ENCODE measurements at places on chromosomes 3 and 15.

GRCh38 chr15:66008940-66009562 is 139.8 kb downstream of the RAB11A start:
- DNase-seq, result no peak

DNA sequence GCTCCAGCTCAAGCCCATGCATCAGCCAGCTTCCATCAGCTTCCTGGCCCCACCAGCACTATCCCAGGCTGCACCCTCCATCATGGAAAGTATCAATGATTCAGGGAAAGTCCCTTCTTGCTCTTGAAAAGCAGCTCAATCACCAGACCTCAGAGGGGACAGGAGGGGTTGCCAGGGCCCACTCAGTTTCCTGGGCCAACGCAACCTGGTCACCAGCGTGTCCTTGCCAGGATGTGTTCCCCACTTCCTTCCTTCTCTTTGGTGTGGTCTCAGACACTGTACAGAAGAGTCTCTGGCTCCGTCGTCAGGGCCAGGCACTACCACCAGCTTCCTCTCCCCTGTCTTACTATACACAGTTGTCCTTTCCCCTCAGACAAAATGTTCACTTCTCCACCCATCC is 3.0 kb downstream of the HDC start:
- no peak for DNase-seq

GRCh38 chr15:63544258-63545026 is 40.0 kb downstream of the USP3 start:
- DNase-seq, result no peak

DNA sequence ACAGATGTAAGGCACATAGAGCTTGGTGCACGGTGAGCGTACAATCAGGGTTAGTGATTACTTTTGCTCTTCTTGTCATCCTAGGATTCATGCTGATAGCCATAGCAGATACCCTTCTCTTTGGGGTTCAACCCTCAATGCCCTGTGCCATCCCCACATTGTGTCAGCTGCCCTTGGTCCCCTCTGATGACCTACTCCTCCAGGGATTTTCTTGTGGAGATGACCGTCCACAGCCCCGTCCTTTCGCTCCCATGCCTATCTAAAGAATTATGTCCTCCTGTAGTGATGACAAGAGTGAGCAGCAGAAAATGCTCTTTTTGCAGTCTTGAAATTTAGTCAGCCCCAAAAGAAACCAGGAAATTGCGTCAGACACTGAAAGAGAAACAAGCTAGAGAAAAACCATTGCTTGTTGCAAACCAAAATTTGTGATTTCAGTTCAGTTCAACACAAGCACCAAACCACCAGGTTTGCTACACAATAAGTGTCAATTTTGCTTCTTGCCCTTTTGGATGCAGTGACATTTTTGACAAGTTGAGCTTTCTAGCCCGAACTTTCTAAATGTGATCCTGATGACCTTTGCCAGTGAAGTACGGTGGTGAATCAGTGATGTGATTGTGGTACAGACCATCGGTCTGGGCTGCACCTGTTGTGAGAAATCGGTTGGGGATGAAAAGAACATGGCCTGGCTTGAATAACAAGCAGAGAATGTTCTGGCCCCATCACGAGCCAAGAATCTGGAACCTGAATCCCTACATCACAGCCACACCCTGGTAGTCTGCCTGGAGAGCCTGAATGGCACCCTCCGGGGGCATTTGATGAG is 41.3 kb downstream of the CMTM7 start:
- DNase-seq, result no peak

- no peak for DNase-seq
Measured at GRCh38 chr3:55489798-55490132, 2.7 kb upstream of the WNT5A start.

DNA sequence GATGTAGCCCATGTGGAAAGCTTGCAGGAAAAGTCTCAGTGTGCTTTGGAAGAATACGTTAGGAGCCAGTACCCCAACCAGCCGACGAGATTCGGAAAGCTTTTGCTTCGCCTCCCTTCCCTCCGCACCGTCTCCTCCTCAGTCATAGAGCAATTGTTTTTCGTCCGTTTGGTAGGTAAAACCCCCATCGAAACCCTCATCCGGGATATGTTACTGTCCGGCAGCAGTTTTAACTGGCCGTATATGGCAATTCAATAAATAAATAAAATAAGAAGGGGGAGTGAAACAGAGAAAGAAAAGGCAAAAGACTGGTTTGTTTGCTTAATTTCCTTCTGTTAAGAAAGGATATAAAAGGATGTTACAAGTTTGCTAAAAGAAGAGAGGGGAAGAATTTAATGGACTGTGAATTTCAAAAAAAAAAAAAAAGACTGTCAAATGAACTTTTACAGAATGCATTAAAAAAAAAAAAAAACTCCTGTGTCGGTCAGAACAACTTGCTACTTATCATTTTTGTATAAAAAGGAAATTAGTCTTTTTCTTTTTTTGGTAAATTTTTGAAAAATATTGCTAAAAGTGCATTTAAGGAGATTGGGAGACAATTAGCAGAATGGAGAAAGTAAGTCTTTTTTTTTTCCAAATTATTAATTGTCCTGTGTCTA is 7.0 kb downstream of the NR2F2 start:
- DNase-seq, result no peak

- DNase-seq, result no peak
Measured at GRCh38 chr3:195886181-195887141, 21.9 kb downstream of the TNK2 start.

All from stimulated activated CD8-positive, alpha-beta memory T cell treated with anti-CD3 and anti-CD28 coated beads, Interleukin-4, amount 100 ng/mL, for 1 hour (primary cell).